ENCODE measurements at places on chromosomes 6 and 20.

DNA sequence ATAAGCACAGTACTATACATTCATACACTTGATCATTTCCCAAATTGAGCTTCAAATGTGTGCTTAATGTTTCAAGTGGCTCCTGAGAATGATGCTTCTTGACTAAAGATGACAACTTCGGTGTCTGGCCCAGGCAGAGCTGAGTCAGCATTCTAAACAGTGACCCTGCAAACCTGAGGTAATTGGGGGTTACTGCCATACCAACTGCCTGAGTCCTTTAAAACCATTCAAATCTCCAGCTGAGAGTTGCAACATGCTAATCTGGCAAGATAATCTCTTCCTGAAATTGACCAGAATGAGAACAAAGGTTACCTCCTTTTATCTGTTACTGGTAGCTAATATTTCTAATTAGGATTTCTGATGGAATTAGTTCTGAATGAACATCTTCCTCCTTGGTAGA lies 8.2 kb downstream of the BACH2 start:
- no peak for DNase-seq

- peak; percentile 40 for DNase-seq
Observed at GRCh38 chr6:108622641-108623298, 62.1 kb downstream of the FOXO3 start.

DNA sequence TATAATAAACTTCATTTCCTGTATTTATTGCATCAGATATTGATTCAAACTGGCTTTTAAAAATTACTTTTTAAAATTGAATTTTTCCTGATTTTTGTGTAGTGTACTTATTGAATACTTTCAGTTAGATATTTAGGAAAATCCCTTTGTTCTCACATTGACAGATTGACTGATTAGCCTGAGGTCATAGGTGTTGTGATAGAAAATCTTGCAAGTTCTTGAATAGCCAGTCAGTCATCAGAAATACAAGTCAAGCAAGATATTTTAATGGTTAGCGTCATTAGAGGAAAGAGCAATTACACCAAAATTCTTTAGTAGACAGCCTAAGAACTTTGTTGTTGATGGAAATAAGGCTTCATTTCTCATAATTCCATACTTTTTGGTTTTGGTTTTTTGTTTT lies 3.4 kb upstream of the TMEM30A start:
- DNase-seq, result no peak

DNA sequence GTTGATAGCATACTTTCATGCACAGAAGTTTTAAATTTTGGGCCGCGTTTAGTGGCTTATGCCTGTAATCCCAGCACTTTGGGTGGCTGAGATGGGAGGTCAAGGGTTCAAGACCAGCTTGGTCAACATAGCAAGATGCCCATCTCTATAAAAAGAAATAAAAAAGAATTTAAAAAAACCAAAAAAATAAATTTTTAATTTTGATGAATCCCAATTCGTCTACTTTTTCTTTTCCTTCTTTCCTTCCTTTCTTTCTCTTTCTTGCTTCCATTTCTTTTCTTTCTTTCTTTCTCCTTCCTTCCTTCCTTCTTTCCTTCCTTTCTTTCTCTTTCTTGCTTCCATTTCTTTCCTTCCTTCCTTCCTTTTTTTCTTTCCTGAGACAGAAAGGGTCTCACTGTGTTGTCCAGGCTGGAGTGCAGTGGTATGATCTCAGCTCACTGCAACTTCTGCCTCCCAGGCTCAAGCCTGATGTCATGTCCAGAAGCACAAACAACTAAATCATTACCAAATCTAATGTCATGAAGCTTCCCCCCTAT lies 54.9 kb upstream of the ZNF133 start:
- DNase-seq, result no peak

GRCh38 chr6:168280020-168280898 lies 39.3 kb downstream of the DACT2 start:
- no peak for DNase-seq

GRCh38 chr6:8738951-8739350 lies 303.6 kb upstream of the SLC35B3 start:
- DNase-seq, result no peak

- DNase-seq, result no peak
Observed at GRCh38 chr6:130162421-130162820, 60.3 kb downstream of the SAMD3 start.

DNA sequence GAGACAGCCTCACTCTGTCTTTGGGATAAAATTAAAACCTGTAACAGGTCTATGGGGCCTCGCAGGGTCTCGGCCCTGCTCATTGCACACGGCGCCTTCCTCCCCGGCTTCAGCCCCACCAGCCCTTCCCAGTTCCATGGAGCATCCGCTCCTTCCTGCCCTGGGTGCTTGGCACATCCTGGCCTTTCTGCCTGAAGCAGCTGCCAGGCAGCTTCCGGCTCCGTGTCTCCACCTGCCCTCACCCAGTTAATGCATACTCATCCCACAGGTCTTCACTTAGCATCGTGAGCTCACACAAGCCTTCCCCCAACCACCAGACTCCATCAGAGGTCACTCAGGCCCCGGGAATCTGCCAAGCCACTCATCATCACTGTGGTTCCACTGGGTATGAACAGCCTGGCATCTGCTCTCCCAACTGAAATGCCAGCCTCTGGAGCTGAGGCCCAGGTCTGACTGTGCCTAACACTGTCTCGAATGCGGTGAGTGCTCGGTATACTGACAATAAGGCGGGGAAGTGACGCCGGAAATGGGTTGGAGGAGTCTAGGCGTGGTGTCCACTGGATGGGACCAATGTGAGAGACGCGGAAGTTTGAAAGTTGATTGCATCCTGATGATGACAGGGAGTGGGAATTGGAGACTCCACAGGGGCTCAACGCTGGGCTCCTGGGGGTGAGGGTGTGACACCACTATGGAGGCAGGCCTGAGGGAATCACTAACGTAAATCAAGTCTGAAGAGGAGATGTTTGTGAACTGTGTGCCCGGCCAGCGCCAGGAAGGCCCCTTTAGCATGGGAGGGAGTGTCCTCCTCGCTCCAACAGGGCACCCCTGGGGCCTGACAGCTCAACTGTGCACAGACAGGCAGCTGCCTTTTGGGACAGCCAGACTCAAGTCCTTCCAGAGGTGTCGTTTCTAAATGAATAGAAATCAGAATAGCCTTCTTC lies 245.8 kb downstream of the TTLL2 start:
- DNase-seq, result no peak

GRCh38 chr6:134235937-134236751 lies 81.8 kb downstream of the SGK1 start:
- DNase-seq, result no peak

DNA sequence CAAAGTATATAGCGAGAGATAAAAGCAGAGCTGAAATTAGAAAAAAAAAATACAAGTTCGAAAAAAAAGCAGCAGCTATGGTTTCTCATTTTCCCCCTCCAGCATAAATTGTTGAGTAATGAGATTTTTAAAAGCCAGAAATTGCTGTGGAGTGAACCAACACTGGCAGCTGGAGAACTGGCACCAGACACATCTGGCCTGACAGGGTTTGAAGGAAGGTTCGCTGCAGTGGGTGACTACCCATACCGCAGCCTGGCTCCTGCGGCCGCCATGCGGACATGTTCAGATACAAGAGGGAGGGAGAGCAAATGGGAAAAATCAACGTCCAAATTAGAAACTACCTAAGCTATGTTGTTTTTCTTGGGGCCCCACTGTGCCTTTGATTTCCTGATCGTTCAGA lies 3.3 kb downstream of the APCDD1L start:
- no peak for DNase-seq

GRCh38 chr6:45569210-45569945 lies 191.6 kb upstream of the SUPT3H start:
- no peak for DNase-seq

DNA sequence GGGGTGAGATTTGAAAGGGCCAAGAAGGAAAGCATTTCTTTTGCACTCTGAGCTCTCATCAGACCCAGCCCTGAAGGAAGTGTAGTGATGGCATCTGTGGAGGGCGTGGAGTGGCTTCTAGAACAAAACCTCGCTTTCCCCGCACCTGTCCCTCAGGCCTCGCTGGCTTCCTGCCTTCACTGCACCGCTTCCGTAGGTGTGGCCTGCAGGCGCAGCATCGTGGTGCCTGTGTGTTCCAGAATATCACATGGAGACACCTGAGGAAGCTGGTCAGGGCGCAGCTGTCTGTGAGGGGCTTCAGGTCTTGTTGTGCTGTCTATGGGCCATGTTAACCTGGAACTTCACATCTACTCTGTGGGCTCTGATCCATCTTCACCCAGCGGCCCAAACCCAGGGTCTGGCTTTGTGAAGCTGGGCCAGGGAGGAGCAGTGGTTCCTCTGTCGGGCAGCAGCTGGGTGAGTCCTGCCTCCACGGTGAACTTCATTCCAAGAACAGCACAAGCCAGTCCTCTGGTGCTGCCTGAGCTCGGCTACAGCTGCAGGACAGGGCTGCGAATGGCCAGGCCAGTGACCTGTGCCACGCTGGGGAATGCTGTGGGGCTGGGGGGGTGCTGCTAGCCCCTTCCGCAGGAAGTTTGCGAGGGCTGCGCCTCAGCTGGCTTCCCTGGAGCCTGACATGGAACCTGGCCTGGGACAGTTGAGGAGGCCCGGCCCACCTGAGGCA lies 40.9 kb downstream of the DSTN start:
- DNase-seq, result peak; percentile 70

- DNase-seq, result no peak
Observed at GRCh38 chr6:47545223-47545622, 67.6 kb downstream of the CD2AP start.
